Left lung (tissue), 14 donors: ENCODE measurements at places on chromosomes 5 and 9. TPM values are rescaled to one million over a fixed set of nuclear protein-coding genes. Genes with fewer than 3 reads are reported as not detected.

DNA sequence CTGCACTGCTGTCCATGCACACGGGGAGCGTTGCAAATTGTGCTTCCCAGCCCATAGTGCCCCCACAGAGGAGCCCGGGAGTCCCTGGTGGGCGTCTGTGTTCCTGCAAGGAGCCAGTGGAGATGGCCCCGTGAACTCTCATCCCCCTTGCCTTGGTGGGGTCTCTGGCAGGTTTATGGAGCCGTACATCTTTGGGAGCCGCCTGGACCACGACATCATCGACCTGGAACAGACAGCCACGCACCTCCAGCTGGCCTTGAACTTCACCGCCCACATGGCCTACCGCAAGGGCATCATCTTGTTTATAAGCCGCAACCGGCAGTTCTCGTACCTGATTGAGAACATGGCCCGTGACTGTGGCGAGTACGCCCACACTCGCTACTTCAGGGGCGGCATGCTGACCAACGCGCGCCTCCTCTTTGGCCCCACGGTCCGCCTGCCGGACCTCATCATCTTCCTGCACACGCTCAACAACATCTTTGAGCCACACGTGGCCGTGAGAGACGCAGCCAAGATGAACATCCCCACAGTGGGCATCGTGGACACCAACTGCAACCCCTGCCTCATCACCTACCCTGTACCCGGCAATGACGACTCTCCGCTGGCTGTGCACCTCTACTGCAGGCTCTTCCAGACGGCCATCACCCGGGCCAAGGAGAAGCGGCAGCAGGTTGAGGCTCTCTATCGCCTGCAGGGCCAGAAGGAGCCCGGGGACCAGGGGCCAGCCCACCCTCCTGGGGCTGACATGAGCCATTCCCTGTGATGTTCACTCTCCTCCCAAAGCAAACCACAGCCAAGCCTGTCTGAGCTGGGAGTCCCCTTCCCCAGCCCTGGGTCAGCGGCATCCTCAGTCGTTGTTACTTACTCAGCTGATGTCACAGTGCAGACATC lies 3.1 kb downstream of the MRPS2 start:
- H3K4me3 ChIP-seq = no peak overlapping the region
- H3K36me3 ChIP-seq = no peaks in the 10 kb centered on the region
- no peaks in the 10 kb centered on the region for H3K27me3 ChIP-seq
- peaks cover 30% of the 10 kb centered on the region for H3K4me1 ChIP-seq

The CCDC192 gene
- polyA plus RNA-seq = 1.3 TPM

GRCh38 chr9:8782237-8782636 lies 982.7 kb upstream of the DMAC1 start:
- DNase-seq = no peak
- no peak overlapping the region for H3K27ac ChIP-seq
- H3K36me3 ChIP-seq = no peaks in the 10 kb centered on the region
- H3K27me3 ChIP-seq = no peaks in the 10 kb centered on the region
- no peaks in the 10 kb centered on the region for H3K4me1 ChIP-seq

DNA sequence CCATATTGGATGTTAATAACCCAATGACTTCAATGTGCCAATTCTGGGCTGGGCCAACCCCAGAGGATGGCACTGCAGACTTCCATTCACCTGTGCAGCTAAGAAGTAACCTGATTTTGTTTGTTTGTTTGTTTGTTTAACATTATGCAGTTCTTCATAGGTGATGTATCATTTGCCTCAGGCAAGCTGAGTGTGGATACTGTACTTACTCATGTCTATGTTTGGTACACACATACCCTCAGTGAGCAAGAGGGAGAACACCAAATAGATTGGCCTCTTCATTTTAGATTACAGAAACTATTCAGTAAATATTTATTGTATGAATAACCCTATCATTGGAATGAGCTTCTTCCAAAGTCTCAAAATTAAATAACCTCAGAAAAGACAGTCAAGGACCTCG lies 180.2 kb upstream of the SMC2 start:
- no peak for DNase-seq
- H3K4me1 ChIP-seq = no peaks in the 10 kb centered on the region
- no peaks in the 10 kb centered on the region for H3K27me3 ChIP-seq
- H3K36me3 ChIP-seq = no peaks in the 10 kb centered on the region
- H3K4me3 ChIP-seq = no peak overlapping the region
- no peak overlapping the region for H3K27ac ChIP-seq

The APBA1 gene
- polyA plus RNA-seq = 13.6 TPM
